ENCODE measurements at places on chromosomes 11 and 22.

DNA sequence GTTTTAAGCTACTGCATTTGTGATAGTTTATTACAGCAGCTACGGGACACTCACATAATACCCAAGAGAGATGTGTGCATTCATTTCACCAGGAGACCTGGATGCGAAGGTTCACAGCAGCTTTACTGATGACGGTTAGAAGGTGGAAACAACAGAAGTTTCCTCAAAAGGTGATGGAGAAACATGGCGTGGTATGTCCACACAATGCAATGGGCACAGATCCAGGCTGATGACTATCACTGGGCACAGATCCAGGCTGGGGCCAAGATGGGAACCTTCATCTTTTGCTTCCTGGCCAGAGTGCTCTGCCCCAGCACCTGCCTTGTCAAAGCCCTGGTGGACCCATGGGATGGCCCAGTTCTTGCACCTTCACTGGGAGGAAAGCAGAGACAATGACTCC is 30.6 kb upstream of the RFPL3 start:
- DNase-seq: no peak

GRCh38 chr11:68189888-68190287 is 23.2 kb downstream of the KMT5B start:
- DNase-seq: no peak

GRCh38 chr22:44807232-44807631 is 54.9 kb downstream of the ARHGAP8 start:
- no peak for DNase-seq

DNA sequence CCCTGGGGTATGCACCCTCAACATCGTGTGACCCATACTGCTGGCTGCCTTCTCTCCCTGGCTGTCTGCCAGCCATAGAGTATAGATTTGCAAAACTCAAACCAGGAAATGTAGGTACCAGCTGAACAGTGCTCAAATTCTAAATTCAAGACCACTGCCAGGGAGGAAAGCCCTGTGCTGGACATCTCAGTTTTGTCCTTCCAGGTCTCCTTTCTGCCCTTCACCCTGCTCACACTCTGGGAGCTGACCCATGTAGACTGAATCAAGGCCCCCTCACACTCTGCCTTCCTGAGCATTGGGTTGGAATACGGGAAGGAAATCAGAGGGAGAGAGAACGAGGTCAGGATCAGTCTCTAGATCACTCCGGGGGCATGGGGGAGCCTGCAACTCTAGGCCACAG is 12.4 kb upstream of the DRD2 start:
- DNase-seq: no peak

DNA sequence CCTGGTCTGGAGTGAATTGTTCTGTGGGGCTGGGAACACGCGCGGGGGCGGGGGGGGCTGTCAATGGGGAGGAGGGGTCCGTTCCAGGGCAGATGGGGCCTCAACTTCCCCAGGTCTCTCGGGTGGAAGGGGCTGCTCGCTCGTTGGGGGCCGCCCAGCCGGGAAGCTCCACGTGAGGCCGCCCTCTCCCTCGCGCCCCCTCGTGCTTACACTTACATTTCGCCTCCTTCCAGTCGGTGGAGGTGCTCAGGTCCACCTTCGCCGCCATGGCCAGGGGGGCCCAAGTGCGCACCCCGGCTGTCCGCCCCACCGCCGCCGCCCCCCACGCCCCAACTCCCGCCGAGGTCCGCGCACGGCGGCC is 452 bp downstream of the MACROD1 start:
- DNase-seq: peak; percentile 11

DNA sequence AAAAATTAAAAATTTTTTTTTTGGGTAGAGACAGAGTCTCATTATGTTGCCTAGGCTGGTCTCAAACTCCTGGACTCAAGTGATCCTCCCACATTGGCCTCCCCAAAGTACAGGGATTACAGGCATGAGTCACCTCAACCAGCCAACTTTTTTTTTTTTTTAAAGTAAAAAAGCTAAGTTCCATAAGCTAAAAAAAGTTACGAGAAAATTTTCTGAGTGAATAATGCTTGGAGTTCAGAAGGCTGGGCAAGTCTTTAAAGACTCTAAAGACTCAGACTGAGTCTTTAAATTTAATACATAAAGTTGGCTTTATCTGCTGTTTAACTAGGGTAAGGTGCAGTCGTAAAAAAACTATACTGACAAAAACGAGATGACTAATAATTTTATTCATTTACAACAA is 5.6 kb downstream of the DDX6 start:
- DNase-seq: no peak

DNA sequence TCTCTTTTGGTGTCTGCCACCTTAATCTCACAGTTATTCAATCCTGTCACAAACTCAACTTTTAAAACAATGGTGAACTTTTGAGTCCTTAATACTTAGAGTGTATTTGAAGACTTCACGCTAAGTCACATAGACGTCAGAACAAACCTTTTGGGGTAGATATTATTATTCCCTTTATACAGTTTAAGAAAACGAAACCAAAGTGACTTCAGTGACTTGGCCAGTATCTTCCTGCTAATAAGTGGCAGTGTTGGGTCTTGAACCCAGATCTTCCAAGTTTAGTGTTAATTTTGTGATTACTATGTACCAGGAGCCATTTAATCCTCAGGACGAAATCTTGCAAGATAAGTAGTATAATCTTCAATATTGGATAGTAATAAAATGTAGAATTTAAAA is 691 bp downstream of the CEP295 start:
- no peak for DNase-seq

- DNase-seq: no peak
These were observed 1521.4 kb downstream of the BRD1 start for GRCh38 chr22:48306284-48306683.

GRCh38 chr11:119536801-119537200 is 113.8 kb upstream of the THY1 start:
- no peak for DNase-seq

DNA sequence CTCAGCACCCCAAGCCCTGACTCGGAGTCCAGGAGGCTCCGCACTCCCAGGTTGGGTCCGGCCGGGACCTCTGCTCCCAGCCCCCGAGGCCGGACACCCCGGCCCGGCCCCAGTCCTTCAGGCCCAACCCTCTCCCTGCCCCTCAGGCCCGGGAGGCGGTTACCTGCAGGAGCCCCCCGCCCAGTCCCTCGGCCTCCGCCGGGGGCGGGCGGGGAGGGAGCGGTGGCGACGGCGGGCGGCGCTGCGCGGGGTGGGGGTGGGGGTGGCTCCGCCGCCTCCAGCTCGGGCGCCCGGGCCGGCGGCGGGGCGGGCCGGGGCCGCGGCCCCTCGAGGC is 310 bp downstream of the TCF20 start:
- DNase-seq: no peak

DNA sequence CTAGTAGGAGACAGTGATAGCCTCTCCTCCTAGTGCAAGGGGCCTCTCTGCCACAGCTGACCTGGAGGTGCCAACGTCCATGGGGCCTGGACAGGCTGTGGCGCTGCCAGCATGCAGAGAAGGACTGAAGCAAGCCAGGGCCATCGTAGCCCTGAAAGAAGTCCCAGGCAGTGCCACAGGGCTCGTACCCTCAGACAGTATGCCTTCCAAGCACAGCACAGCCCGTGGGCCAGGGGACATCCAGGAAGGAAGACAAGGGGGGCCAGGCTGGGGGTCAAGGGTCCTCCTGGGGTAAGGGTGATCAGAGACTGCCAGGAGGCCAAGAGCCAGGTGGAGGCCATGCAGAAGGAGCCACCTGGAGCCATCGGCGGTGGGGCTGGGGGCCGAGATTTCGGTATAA is 20.4 kb upstream of the MOB2 start:
- no peak for DNase-seq

- DNase-seq: no peak
These were observed 377.2 kb downstream of the MN1 start for GRCh38 chr22:27424319-27424718.

DNA sequence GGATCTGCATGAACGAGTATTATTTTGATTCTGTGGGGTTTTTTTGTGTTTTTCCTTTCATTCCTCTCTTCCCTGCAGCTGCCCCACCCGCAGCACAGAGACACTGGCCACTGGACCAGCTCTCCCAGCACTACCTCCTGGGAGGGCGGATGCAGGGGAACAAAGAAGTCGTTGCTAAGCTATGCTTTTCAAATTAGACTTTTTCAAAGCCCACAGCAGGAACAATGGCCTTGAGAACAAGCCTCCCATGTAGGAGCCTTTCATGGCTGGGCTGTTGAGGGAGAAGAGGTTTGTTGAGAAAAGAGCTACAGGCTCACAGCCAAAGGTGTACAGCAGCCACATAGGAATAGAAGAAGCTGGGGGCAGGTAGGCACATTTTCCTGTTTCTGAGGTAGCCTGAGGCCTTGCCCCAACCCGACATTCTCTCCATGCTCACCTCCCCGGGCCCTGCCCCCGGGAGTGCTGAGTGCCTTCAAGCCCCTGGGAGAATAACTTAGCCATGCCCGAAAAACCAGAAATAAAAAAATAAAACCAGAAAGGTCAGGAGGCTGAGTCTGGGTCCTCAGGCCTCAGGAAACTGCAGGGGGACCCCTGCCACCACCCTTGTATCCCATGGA is 20.5 kb upstream of the SYT12 start:
- DNase-seq: no peak

DNA sequence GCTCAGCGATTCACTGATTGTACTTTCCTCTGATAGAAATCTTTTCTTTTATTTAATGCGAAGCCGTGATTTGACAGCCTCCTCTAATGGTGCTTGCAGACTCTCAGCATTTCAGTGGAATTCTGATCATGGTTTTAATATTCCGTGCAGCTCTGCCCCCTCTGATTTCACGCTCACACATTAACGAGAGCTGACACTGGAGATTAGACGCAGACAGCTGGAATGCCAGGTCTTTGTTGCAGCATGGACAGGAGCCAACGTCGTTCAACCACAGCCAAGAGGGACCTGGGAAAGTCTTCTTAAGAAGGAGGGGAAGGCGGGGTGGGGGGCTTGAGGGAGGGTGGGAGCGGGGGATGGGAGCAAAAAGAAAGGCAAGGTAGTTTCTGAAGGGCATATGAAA is 186.4 kb downstream of the BLID start:
- DNase-seq: no peak

- no peak for DNase-seq
These were observed 9.4 kb downstream of the UEVLD start for GRCh38 chr11:18578975-18579598.

GRCh38 chr11:34044664-34045485 is 6.7 kb upstream of the CAPRIN1 start:
- peak; percentile 11 for DNase-seq

- DNase-seq: no peak
These were observed 913.4 kb upstream of the RAG2 start for GRCh38 chr11:37511425-37511933.

GRCh38 chr22:21990445-21991303 is 8.1 kb upstream of the TOP3B start:
- DNase-seq: no peak

- DNase-seq: no peak
These were observed 52.8 kb downstream of the WT1 start for GRCh38 chr11:32382339-32383049.

GRCh38 chr11:58395581-58395980 is 11.1 kb downstream of the OR5B3 start:
- DNase-seq: no peak

- no peak for DNase-seq
These were observed 42.3 kb downstream of the ARHGEF12 start for GRCh38 chr11:120378474-120378873.

DNA sequence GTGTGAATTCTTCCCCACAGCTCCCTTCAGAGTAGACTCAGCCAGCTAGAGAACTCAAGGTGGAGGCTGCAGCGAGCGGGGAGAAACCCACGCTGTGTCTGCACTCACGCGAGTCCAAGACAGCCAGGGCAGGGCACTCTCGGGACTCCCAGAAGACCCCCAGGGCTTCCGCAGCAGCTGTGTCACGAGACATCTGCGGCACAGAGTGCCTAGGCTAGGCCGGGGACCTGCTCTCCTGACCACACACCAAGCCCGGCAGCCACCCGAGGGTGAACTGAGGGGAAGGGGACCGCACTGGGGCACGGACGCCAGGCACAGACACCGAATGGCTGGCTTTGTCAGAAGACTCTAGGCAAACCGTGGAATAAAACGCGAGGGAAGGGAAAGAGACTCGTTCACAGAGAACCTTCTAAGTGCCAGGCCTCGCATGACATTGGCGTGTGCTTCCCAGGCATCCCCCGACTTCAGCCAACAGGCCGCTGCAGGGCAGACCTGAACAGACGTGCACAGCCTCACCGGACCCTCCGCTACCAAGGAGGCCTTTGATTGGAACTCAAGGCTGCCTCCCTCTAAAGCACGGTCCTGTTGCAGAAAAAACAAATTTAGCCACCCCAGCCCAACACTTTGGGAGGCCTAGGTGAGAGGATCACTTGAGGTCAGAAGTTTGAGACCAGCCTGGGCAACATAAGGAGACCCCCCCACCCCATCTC is 18.2 kb upstream of the MOB2 start:
- DNase-seq: no peak

DNA sequence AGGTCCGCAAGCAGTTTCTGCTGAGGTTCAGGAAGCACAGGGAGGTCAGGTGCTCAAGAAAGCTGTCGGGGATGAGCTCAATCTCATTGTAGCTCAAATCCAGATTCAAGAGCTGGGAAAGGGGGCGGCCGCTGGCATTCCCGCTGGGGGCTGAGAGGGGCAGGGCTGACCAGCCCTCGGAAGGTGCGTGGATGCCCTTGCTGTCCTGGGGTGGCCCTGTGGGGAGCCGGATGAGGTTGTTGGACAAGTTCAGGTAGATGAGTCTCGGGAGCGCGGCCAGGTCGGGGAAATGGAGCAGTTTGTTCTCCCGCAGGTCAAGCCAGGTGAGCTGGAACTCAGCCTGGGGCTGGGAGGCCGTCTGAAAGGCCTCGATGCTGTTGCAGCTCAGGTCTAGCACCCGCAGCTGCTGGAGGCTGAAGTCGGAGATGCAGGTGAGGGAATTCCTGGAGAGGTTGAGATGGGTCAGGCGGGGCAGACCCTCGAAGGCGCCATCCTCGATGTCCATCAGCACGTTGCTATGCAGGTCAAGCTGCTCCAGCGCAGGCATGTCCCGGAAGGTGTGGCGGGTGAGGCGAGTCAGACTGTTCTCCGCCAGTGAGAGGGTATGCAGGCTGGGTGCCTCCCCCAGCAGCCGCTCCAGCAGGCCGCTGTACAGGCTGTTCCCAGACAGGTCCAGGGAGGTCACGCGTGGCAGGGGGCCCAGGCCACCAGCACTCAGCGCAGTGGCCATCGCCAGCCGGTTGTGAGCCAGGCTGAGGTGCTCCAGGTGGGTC is 9.8 kb downstream of the LRRC32 start:
- no peak for DNase-seq

- DNase-seq: no peak
These were observed 891 bp downstream of the SAMM50 start for GRCh38 chr22:43955883-43956782.

- no peak for DNase-seq
These were observed at the start of gene C1QTNF4 for GRCh38 chr11:47593934-47594855. Gene C1QTNF4 (minus strand): TSS chr11:47594411. CDS start chr11:47590810, 3,601 bp downstream.

All from stimulated activated CD8-positive, alpha-beta memory T cell treated with anti-CD3 and anti-CD28 coated beads, Interleukin-15, amount 100 ng/mL, for 48 hours (primary cell).